ENCODE measurements at places on chromosomes 2 and 18. TPM values are rescaled to one million over a fixed set of nuclear protein-coding genes. Genes with fewer than 3 reads are reported as not detected.
A peak's percentile ranks its signal among the peaks of the same experiment; 100 is the strongest.

The GKN1 gene
- total RNA-seq = 0.32 TPM

The C1QL2 gene
- not detected for total RNA-seq

The GPR45 gene
- total RNA-seq = not detected

The CD226 gene
- total RNA-seq = 0.97 TPM

The MPP4 gene
- 5.2 TPM for total RNA-seq

The DAW1 gene
- 0.64 TPM for total RNA-seq

DNA sequence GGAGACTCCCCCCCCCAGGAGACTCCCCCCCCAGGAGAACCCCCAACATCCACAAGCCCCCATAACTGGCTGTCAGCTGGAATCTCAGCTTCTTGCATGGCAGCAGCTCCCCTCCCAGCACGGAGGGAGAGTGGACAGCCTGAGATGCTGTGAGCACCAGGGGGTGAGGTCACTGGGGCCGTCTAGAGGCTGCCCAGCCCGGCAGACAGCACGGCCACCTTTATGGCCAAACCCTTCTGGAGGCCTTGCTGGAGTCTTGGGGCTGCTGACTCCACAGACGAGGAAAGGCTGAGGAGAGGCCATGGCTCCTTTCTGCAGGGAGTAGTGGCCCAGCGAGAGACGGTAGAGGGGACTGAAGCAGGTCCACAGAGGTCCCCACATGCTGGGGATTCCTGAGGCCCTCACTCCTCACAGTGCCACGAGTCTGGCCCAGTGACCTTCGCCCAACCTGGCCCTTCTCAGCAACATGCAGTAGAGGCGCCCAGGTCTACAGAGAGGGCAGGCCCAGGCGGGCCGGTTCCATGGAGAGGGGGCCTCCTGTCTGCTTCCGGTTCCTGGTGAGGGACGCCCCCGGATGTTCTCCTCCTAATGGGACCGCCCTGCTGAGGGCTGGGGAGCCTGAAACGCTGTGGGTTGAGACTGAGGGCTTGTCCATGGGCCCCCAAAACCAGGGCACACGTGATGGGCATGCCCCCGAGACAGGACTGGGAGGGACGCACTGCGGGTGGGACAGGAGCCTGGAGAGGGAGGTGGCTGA, 122.6 kb upstream of the CTDP1 start:
- no peak for DNase-seq

- DNase-seq = no peak
Observed at GRCh38 chr2:21740484-21740883, 616.7 kb downstream of the TDRD15 start.

GRCh38 chr18:75727456-75727855, 300.0 kb upstream of the SMIM21 start:
- peak; percentile 39 for DNase-seq

DNA sequence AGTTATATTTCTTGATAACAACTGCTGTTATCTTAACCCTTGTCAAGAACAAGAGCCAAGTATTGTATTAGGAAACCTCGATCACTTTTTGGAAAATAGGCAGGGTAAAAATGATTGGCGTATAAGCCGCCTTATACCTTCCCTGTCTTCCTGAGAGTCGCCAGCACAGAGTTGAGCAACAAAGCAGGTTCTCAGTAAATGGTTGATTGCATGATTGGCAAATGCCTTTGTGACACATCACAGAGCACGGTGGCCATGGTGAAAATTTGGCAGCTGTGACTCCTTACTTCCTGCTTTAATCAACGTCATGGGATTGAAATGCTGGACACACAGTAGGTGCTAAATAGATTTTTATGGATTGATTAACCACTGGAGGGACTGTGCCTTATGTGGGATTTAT, 3.9 kb upstream of the KLHL29 start:
- DNase-seq = peak; percentile 29

Data from fibroblast of villous mesenchyme (primary cell).